ENCODE measurements at places on chromosomes 12 and 14.

DNA sequence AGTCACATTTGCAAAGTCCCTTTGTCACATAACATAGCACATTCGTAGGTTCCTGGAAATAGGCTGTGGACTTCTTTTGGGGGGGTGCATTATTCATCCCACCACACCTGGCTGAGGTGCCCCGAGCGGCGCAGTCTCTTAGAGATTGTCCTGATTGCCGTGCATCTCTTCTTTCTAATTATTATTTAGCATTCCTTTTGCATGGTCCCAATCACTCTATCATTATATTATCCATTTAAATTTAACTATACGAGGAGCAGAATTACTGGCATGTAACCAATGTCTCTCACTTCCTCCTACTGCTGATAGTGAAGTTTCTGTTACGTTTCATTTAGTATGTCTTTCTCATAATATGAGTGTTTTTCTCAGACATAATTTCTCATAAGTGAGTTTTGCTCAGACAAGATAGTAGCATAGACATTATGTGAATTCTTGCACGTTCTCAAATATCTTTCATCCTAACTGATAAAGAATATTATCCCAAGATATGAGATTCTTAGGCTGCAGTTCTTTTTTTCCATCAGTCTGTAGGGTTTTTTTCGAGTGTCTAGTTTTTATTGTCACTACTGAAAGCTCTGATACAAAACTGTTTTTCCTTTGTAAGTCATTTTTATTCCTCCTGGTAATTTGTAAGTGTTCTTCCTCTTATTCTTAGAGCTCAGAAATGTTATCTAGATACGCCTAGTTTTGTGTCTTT, 444.3 kb downstream of the NELL2 start:
- DNase-seq: no peak

GRCh38 chr12:100026241-100026640, 41.5 kb upstream of the ANKS1B start:
- DNase-seq: no peak

GRCh38 chr12:104334581-104334980, 31.0 kb downstream of the EID3 start:
- no peak for DNase-seq

DNA sequence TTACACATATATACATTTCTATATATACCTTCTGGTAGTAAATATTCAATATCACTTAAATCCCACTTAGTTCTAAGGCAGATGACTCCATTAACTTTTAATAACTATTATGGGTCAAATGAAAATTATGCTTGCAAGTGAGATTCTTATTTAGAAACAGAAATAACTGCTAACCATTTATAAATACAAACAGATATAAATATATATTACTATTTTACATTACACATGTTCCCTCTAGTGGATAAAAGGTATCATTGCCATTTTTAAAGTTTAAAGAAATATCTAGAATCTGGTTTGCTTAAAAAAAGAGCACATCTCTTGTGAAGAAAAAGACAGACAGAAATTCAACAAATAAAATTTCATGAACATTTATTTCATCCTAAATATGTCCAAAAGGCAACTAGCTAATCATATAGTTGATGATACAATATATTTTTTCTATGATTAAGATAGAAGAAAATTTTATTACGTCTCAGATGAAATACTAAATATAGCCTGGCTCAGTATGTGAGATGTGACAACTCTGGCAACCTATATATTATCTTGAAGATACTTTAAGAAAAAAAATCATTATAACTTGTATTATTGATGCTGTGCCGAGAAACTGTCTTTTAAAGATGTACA, 11.7 kb upstream of the RAD51AP1 start:
- no peak for DNase-seq

DNA sequence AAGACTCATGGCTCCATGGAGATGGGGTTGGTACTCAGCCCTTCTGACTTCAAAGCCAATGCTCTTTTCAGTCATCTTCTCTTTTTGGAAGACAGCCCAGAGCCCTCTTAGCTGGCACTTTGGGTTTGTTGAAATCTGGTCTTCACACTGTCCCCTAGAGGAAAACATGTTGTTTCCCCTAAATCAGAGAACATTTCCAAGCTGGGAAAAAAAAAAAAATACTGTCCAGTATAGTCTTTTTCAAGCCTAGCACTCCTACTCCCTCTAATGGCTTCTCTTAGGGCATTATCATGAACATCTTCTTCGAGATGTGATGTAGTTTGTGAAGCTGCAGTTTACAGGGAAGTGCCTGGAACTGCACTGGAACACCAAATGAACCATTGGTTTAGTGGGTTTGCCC, 3.0 kb upstream of the ZC3H14 start:
- no peak for DNase-seq

DNA sequence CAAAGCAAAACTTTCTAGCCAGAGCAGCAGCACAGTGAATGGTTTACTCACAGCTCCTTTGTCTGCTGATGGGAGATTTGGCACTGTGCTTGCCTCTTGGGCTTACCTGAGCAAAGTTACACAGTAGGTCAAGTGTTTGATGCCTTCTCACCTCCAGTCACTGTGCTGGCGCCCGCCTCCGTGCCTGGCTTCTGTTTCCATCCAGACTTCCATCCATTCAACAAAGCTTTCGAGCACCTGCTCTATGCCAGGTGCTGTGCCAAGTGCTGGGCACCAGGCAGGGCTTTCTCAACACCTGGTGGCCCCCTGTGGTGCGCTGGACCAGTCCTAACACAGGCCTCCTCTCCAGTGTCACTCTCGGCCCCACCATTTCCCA, 199.2 kb upstream of the EEA1 start:
- DNase-seq: no peak

GRCh38 chr12:92070054-92070863, 75.4 kb downstream of the BTG1 start:
- no peak for DNase-seq

DNA sequence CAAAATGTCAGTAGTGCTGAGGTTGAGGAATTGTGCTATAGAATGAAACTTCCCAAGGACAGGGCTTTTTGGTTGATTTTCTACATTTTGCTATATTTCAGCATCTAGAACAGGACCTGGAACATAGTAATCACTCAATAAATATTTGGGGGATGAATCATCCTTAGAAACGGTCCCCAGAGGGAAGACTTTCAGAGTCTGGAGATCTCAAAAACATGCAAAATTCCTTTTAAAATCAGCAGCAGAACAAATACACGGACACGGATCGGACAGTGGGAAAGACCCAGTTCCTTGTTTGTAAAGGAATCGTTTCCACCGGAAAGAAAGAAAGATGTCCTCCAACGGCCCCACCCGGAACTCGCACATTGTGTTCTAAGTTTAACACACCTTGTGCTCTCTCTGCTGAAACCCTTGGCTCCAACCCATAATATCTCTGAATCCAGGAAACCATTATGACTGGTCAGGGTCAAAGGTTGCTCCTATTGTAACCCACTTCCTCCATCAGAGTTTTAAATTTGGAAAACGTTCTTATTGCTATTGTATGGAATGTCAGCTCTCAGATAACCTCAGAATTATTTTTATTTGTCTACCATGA, 617.2 kb downstream of the MED13L start:
- DNase-seq: no peak

DNA sequence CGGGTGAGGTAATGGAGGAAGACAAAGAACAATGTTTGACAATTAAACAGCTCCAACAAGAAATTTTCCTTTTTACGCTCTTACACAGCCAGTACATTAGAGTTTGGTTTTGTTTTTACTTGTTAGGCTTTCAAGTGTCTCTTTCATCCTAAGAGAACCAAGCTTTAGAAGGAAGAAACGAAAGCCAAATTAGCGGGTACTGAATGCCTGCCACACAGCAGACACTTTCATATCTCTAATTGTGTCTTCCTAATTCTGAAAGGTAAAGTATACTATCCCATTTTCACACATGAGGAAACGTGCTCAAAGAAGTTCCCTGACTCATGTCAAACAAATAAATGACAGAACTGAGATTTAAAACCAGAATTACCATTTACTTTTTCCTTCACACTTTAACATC, 65.0 kb downstream of the CDK17 start:
- DNase-seq: no peak

DNA sequence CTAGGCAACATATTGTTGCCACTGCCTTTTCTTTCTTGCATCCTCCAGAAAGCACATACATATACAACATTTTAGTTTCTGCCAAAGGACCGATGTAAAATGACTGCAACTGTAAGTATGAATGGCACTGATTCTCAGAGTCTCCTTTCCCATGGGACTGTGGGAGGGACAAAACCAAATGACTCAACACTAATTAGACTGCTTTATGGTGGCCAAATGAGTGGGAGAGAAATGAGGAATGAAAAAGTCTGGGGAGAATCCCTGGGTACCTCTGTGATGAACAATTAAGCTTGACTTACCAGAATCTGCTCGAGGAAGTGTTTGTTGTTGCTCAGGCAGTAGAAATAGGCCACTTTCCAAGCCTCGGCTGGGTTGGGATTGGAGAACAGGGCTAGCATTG, 10.1 kb downstream of the ZFYVE26 start:
- no peak for DNase-seq

GRCh38 chr14:79284621-79285020, 926.7 kb downstream of the DIO2 start:
- DNase-seq: no peak

DNA sequence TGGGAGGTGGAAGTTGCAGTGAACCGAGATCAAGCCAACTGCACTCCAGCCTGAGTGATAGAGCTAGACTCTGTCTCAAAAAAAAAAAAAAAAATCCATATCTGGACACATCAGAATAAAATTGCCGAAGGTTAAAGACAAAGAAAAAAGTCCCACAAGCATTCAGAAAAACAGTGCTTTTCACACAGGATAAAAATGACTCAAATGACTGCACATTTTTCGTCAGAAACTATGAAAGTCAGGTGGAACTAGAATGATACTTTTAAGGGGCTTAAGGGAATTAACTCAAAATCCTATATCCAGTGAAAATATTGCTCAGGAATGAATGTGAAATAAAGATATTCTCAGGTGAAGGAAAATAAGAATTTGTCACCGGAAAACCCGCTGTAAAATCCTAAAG, 12.9 kb downstream of the COPS7A start:
- no peak for DNase-seq

DNA sequence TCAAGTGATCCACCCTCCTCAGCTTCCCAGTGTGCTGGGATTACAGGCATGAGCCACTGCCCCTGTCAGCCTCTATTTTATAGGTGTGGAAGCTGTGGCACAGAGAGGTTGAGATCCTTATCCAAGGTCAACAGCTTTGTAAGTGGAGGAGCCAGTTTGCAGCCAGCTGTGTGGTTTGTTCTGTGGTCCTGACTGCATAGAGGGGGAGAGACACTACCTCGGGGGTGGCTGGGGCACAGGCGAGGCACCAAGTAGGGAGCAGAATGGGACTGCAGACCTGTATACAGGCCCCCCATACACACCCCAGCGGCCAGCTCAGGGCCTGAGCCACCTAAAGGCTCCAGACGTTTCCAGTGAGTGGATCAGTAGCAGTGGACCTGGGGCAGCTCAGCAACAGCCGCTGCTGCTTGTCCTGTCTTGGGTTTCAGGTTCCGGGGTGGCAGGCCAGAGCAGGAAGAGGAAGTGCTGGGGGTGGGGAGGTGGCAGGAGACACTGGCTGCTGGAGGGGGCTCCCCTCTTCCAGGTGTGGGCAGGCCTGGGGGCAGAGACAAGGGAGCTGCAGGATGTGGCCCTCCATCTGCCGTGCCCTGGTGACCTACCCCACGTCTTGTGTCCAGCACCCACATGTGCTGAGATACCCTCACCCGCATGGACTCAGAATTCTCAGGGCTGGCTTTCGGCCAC, 11.0 kb downstream of the ORAI1 start:
- DNase-seq: peak; percentile 63

GRCh38 chr14:37594238-37594970, 645 bp downstream of the FOXA1 start:
- DNase-seq: no peak

DNA sequence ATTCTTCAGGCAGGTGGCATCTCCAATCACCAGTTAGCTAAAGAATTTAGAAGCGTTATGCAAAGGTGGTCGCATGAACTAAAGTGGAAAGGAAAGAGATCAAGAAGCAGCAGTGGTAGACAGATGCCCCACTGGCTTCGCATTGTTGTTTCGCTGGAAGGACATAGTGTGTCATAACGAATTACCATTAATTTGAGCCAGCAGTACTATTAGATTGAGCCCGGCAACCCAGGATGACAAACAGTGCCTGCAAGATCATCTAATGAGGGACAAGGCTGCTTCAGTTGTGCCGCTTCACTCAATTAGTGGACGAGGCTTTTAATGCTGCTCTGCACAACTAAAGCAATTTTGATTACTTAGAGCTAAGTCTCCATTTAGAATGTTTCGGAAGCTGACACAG, 274.5 kb upstream of the SOX5 start:
- DNase-seq: no peak

DNA sequence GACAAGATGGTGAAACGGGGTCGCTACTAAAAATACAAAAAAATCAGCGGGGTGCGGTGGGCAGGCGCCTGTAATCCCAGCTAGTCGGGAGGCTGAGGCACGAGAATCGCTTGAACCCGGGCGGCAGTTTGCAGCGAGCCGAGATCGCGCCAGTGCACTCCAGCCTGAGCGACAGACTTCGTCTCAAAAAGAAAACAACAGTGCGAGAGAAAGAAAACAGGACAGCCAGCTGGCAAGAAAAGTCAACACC, 633 bp upstream of the RNU4-2 start:
- no peak for DNase-seq

DNA sequence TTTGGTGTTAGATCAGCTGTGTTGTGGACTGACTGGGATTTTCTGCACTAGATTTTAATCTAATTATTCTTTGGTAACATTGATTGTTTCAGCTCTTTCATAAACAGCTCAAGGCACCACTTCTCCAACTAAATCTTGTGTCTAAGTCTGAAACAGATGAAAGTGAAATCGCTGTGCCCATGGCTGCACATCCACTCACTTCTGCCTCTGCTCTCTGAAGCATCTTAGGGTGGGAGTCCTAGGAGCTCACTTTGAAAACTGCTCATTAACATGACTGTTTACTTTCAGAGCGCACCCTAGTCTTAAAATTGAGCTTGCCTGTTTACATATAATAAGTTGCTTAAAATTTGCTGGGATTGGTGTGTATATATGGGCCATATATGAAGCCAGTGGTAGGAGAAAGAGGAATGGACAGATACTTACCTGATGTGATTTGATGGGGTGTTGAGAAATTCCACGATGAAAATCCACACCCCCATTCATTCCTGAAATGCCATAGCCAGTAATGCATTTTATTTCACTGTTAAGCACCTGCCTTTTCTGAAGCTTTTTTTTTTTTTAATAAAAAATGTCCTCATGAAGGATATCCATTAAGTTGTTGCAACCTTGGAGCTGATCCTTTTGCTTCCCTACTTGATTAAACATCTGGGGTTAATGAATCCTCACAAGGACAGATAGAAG, 52.8 kb downstream of the PPFIBP1 start:
- no peak for DNase-seq
